ENCODE measurements at places on chromosomes 3 and 15.

DNA sequence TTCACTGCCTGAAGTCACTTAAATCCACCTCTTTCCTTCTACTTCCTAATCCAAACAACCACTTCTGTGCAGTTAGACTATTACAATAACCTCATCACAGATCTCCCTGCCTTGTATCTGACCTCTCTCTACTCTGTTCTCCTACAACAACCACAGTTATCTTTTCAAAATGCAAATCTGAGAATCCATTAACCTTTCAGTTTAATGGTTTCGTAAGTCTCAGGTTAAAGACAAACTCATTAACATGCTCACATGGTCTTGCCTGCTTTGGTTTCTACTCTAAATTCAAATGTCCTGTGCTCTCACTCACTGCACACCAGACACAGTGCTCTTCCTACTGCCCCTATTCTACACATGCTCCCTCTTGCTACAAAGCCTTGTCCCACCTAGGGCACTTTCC lies 406.5 kb upstream of the THBS1 start:
- DNase-seq: no peak

DNA sequence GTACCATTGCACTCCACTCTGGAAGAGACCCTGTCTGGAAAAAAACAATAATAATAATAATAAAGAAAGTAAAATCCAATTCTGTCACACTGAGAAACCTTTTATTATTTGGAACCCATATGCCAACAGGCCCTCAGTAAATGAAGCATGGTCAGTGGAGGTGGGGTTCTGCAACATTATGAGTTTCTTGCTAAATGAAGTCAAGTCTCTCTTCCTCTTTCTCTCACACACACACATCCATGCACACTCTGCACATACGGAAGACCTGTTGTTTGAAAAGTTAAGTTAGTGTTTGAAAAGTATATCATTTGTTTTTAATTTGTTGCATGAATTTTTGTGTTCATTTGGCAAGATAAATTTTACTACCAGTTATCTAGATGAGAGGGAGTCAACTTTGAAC lies 27.8 kb downstream of the GAP43 start:
- DNase-seq: no peak

- DNase-seq: no peak
Observed at GRCh38 chr15:43879386-43880355, 52.9 kb downstream of the WDR76 start.

GRCh38 chr3:3734881-3735280 lies 64.3 kb upstream of the LRRN1 start:
- DNase-seq: no peak

DNA sequence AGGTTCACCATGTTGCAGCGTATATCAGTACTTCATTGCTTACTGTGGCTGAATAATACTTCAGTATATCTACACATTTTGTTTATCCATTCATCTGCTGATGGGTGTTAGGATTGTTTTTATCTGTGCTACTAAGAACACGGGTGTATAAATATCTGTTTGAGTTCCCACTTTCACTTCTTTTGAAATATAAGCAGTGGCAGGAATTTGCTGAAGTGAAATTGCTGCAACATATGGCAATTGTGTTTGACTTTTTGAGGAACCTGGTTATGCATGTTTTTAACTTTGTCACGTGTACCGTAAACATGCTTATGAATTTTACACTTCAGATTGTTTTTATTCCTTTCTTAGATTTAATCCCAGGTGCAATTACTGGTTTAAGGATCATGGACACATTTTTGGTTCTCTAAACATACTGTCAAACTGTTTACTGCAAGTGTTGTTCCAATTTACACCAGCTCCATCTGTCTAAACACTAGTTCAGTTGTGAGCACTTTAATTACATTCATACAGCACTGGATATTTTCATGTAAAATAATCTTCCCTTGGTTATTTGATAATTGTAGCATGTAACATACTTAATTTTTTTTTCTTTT lies 23.1 kb downstream of the TRAK1 start:
- DNase-seq: no peak

DNA sequence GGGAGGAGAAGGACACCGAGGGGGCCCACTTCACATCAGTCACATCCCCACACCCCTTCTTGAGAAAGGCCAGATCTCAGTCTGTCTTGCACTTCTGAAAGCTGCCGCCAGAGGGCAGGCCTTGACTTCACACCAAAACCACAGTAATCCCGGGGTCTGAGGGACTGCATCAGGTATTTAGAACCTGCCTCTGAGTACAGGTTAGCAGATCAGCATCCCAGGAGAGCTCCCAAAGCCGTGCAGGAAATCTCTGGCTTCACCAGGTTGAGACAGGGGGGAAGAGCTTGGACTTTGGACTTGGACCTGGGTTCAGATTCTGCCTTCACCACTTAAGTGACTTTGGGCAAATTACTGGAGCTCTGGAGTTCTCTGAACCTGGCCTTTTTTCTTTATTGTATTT lies 50.3 kb downstream of the LHFPL4 start:
- DNase-seq: peak; percentile 86

GRCh38 chr15:98142572-98142971 lies 182.1 kb downstream of the ARRDC4 start:
- no peak for DNase-seq

DNA sequence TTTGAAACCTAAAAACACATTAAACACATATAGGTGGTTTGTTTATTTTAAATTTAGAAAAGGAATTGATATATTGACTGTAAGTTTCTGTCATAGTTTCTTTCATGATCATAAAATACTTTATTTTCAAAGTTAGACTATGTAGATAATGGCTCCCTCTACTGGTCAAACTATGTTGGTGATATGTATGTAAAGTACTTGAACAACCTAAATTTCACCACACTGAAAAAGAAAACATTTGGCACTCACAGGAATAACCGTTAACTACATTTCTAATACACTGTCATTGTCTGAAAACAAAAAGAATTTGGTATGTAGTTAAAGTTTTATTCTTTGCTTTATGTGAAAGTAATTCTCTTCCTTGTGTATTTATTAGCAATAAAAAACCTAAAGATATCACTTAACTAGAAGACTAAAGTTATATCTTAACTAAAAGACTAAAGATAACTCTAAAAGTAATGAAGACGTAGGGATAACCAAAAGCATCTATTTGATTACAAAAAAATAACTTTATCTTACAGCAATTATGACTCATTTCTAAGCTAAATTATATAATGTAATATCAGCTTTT lies 427.5 kb downstream of the VGLL3 start:
- DNase-seq: no peak

- no peak for DNase-seq
Observed at GRCh38 chr15:63381301-63382204, at the start of gene CA12. Gene CA12 (minus strand): TSS chr15:63381846. CDS start chr15:63381720, 126 bp downstream.

DNA sequence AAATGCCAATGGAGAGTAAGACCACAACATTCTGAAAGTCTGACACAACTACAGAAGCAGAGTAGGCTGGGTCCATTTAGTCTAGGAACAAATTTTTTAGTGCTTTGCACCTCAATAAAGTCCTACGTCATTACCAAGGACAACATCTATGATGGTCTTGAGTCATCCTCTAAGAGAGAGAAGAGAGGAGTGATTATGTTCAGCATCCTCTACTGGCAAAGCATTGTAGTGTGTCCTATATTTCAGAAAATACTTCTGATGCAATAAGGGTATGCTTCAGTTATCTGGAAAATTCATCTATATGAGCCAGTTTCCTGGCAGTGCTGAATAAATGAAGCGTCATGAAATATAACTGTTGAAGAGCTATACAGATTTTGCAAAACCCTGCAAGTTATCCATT lies 95.6 kb downstream of the P2RY1 start:
- DNase-seq: no peak

GRCh38 chr3:114319453-114319852 lies 25.6 kb downstream of the TIGIT start:
- no peak for DNase-seq

GRCh38 chr3:69770976-69771634 lies 31.8 kb downstream of the MITF start:
- DNase-seq: no peak

DNA sequence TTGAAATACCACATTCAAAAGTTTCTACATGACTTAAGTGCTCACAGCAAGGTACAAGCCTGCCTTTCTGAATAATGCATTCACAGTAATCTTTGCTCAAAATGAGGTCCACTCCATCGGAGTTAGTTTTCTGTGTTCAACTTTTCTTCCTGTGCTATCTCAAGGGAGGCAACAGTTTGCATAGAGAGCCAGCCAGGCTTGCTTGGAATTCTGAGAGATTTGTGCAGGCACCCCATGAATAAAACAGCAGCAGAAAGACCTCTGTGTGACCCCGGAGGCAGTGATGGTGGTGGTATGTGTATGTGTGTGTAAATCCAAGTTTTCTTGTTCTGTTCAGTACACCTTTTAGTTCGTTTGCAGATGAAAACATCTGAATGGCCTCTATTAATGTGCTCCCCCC lies 124.0 kb downstream of the ADAMTS9 start:
- no peak for DNase-seq

GRCh38 chr15:69253156-69253555 lies 45.6 kb upstream of the PAQR5 start:
- no peak for DNase-seq

DNA sequence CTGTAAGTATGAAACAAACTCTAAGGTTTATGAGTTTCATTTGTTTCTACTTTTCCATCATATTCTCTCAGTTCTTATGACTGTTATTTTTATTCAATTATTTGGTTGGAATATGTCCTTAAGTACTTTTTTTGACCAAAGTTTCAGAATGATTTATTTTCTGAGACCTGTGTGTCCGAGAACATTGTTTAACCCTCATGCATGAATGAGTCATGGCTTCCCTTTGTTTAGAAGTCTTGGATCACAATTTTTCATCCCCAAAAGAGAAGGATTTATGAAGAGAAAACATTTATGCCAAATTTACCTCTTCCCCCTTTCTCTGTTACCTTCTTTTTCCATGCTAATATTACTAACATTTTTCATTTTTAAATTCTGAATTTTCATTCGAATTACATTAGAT lies 518.0 kb upstream of the NR2F2 start:
- DNase-seq: no peak

DNA sequence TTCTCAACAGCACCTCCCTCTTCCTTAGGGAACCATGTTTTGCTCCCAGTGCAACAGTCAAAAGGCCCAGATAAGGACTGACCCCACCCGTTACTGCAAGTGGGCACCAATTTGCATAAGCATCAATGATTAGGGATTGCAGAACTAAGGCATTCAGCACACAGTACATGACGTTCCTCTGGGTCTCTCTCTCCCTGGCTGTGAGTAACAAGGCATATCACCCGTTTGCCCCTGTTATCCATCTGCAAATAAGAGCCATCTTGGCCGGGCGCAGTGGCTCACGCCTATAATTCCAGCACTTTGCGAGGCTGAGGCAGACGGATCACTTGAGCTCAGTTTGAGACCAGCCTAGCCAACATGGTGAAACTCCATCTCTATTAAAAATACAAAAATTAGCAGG lies 18.8 kb downstream of the MAGI1 start:
- DNase-seq: no peak

DNA sequence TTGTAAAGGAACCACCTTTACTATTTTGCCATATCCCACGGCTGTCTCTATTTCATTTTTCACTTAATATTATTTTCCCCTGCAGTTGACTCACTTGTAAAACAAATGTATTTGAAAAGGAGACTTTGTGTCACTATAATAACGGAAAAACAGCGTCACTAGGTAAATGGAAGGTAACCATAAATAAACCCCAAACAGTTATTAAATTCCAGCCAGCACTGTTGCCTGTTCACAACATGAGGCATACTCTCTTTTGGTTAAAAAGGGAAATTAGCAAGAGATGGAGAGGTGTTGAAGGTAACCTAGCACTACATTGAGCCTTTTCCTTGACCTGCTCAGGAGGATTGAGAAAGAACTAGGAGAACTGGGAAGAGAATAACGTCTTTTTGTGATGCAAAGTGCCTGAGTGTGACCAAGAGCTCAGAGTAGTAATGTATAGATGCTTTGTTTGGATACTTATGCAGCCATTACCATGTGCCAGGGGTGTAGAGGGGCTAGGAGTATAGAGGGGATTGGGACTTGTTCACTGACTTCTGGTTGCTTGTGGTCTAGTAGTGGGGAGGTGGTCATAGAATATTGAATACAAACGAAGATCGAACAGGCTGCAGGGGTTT lies 19.6 kb downstream of the FLNB start:
- DNase-seq: no peak

GRCh38 chr15:25789211-25789610 lies 73.9 kb downstream of the ATP10A start:
- DNase-seq: peak; percentile 40

DNA sequence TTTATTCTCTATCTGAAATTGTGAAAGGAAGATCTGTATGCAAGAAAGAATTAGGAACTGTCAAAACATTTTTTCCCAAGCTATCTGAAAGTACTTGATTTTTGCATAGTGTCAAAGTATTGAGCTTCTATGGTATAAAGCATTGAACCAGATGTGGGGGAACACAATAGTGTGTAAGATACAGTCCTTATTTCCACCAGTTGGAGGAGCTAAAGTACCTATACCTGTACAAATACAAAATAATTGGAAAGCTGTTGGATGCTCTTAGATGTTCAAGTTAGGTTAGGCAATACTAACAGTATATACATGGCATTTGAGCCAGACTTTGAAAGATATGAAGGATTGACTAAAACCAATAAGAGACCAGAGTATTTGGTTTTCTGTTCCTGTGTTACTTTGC lies 148.4 kb downstream of the B3GALNT1 start:
- no peak for DNase-seq

DNA sequence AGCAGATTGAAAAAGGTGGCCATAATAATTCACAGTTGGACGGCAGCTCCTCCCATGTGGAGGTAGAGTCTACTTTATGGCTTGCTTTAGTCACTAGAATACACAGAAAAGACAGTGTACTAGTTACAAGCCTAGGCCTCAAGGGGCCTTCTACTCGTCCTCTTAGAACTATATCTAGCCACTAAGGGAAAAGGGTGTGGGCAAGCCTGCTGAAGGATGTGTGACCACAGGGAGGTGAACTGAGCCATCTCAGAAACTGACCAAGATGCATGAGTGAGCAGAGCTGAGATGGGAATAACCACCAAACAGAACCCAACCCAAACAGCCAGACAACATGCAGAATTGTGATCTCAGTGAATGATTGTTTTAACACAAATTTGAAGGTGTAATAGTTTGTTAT lies 335.6 kb upstream of the LMCD1 start:
- no peak for DNase-seq

DNA sequence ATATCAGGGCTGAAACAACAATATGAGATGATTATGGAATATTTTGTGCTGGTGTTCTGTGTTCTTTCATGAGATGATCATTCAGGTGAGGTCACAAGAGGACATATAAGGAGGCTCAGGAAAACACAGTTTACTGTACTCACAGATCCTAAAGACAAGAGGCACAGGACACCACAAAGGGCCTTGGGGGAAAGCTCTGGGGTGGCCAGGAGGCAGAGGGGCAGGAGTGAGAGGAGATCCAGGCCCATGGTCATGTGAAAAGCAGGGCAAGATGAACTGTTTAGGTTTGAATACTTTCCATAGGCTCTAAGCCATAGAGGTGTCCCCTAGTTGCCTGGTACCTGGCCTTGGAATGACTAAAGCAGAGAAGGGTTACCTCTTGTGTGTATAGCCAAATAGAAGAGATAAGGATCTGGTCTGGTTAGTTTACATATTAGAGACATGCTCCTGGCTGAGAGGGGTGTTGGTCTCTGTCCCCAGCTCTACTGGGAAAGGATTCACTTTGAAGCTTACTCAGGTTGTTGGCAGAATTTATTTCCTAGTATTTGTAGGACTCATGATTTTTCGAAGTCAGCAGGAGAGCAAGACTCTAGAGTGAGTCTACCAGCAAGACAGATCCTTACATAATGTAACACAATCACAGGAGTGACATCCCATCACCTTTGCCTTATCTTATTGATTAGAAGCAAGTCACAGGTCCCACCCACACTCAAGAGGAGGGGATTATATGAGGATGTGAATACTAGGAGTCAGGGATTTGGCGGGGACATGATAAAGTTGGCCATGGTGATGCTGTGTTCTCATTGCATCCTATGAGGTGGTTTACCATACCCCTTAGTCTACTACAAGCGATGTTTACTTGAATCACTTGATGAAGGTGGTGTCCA lies 11.3 kb upstream of the TM4SF1 start:
- DNase-seq: no peak

Measured in Peyer's patch (tissue), 4 donors.